ENCODE measurements at places on chromosomes 3 and 15. TPM values are rescaled to one million over a fixed set of nuclear protein-coding genes. Genes with fewer than 3 reads are reported as not detected.

Gene DNAH1
- 13.1 TPM for total RNA-seq

Gene UACA
- 143 TPM for total RNA-seq

Gene CCR2
- 4.7 TPM for total RNA-seq

Gene TF
- 4.5 TPM for total RNA-seq

Gene CRYGS
- 2.9 TPM for total RNA-seq

Gene CSPG5
- 1.3 TPM for total RNA-seq

All from metanephros (tissue), 2 donors.